A375 (cell line): ENCODE measurements at places on chromosomes 3 and 15. TPM values are rescaled to one million over a fixed set of nuclear protein-coding genes. Genes with fewer than 3 reads are reported as not detected.

PRR20G gene
- not detected in 2 replicates for total RNA-seq

DLEC1 gene
- 0.11 TPM in 1 of 2 replicates, not detected in the other for total RNA-seq

SERPINI2 gene
- total RNA-seq, result not detected in 2 replicates

ZXDC gene
- total RNA-seq, result 29.4 and 31.6 TPM in 2 replicates

PRR23B gene
- total RNA-seq, result not detected in 2 replicates

PHLDB2 gene
- total RNA-seq, result 41.7 and 42.4 TPM in 2 replicates

GP5 gene
- not detected in 2 replicates for total RNA-seq

AGBL1 gene
- total RNA-seq, result not detected in 2 replicates

DPPA2 gene
- total RNA-seq, result 0.64 and 0.93 TPM in 2 replicates
